ENCODE measurements at places on chromosomes 11 and 22.

- no peak for DNase-seq
Observed at GRCh38 chr22:40487663-40488249, 117.4 kb downstream of the SGSM3 start.

- DNase-seq: no peak
Observed at GRCh38 chr22:38171927-38172831, 9.5 kb downstream of the PLA2G6 start.

GRCh38 chr11:46343520-46343919 lies 3.7 kb upstream of the DGKZ start:
- DNase-seq: no peak

- DNase-seq: no peak
Observed at GRCh38 chr11:12216041-12216451, 105.7 kb downstream of the MICAL2 start.

- DNase-seq: no peak
Observed at GRCh38 chr11:35308157-35308556, 111.2 kb downstream of the SLC1A2 start.

- peak; percentile 25 for DNase-seq
Observed at GRCh38 chr11:94134651-94135512, 6.2 kb downstream of the PANX1 start.

- DNase-seq: no peak
Observed at GRCh38 chr11:128135451-128135850, 451.9 kb downstream of the ETS1 start.

- no peak for DNase-seq
Observed at GRCh38 chr22:35380013-35380412, 883 bp upstream of the HMOX1 start.

DNA sequence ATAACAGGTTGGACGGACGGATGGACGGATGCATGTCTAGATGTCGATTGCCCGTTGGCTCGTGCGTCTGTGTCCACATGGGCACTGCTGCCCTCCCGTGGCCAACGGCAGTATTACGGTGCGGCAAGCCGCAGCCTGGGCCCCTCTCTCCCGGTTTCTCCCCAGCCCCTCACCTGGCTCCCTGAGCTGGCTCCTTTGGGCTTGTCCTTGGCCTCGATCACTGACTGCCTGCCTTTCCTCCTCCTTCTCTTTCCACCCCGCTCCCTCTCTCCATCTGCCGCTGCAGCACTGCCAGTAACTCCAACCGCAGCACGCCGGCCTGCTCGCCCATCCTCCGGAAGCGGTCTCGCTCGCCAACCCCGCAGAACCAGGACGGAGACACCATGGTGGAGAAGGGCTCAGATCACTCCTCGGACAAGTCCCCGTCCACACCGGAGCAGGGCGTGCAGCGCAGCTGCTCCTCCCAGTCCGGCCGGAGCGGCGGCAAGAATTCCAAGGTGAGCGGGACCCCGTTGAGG lies 77.3 kb downstream of the SCN3B start:
- peak; percentile 71 for DNase-seq

GRCh38 chr11:2724653-2725367 lies 25.0 kb upstream of the KCNQ1OT1 start:
- no peak for DNase-seq

- no peak for DNase-seq
Observed at GRCh38 chr11:40118780-40119179, 1340.7 kb downstream of the LRRC4C start.

- no peak for DNase-seq
Observed at GRCh38 chr22:33889748-33890147, 30.5 kb downstream of the LARGE1 start.

GRCh38 chr11:17221968-17222367 lies 14.2 kb upstream of the PIK3C2A start:
- no peak for DNase-seq

DNA sequence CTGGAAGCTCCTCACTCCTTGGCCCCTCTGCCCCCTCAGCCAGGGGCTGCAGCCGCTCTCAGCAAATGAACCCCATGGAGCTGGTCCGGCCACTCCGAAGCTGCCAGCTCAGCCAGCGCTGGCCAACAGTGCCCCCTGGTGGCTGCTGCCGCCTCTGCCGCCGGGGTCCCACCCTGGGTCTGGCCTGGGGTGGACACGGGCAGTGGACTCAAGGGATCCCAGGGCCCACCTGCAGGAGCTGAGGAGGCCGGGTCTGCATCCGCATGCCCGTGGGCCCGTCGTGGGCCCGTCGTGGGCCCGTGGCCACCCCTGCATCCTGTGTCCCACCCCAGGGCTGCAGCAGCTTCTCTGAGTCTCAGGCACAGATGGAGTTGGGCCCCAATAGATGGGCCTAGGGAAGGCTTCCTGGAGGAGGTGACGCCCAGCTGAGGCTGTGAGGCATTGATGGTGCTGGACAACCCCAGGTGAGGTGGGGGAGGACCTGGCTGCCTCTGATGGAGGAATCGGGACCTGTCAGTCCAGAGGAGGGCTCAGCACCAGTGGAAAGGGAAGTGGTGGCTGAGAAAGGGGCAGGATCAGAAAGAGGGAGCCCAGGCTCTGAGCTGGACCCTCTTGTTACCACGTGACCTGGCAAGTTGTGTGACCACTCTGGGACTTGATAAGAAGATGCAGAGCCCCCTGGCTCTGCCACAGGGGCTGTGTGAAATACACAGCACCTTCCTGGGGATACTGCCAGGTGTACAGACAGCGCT lies 522.3 kb downstream of the BRD1 start:
- peak; percentile 66 for DNase-seq

- no peak for DNase-seq
Observed at GRCh38 chr11:75150879-75151278, at the start of gene SLCO2B1. TSS of gene SLCO2B1 (plus strand) at chr11:75151107. CDS start at chr11:75151382, 275 bp downstream.

DNA sequence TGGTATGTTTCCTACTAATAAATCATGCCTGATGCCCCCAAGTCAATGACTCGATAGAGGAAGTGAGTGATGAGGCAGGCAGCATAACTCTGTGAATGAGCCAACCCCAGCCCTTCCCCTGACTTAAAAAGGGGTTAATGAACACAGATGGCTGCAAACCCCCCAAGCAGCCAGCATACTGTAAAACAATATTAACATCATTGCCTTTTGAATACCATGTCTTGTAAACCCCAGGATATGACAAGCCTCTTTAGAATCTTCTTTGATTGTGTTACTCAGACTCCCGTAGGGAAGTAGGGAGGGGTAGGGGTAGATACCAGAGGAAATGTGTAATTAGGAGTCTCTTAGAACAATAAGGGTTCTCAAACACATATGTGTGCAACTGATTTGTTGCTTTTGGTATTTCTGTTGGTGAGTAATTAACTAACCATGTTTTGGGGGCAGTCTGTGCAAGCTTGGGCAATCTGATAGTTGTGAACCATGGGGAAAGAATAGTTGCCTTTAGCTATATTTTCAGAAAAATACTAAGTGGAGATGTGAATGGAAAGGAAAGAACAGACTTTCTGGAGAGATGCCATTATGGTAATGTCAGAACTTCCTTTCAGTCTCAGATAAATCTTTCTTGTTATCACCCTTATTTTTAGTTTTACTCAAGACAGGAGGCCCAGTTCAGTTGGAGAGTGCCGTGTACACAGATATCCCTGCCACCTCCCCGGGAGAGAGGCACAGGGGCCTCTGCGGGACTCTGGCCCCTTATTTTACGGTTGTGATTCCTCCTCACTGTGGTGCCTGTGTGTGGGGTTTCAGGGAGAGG lies 701.8 kb downstream of the NTM start:
- no peak for DNase-seq

DNA sequence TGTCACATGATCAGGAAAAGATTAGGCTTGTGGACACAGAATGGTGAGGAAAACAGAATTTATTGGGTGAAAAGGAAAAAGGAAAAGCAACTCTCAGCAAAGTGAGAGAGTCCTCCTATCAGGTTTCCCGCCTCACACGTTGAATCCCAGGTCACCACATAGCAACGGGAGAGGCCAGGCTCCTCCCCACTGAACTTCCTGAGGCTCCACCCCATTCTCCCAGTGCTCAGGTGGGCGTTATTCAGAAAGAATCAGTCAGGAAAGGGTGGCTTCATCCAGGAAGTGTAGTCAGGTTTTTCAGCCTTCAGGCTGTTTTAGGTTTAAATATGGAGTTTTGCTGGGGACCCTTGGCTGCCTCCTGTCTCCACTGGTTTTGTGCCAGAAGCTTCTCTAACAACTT lies 66.9 kb downstream of the SPON1 start:
- no peak for DNase-seq

GRCh38 chr22:27416511-27417420 lies 384.8 kb downstream of the MN1 start:
- DNase-seq: no peak

- peak; percentile 3 for DNase-seq
Observed at GRCh38 chr11:32334822-32335221, 100.5 kb downstream of the WT1 start.

DNA sequence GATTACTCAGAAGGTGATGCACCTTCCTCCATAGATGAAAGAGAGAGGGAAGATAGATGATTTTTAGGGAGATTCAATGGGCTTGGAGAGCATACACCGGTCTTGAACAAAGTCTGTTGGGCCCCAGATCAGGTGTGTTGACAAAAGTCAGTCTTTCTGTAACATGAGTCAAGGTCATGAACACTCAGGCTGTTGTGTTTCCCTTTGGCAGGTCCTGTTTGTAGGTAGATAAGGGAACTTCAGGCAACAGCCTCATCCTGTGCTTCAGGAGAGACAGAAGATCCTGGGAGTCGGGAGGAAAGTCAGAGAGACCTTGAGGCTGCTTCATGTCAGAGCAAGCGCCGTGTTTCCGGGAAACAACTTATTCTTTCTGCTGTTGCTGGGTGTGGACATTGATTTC lies 703.1 kb downstream of the BRD1 start:
- no peak for DNase-seq

GRCh38 chr22:42077486-42078125 lies 1.9 kb upstream of the SMDT1 start:
- DNase-seq: no peak

DNA sequence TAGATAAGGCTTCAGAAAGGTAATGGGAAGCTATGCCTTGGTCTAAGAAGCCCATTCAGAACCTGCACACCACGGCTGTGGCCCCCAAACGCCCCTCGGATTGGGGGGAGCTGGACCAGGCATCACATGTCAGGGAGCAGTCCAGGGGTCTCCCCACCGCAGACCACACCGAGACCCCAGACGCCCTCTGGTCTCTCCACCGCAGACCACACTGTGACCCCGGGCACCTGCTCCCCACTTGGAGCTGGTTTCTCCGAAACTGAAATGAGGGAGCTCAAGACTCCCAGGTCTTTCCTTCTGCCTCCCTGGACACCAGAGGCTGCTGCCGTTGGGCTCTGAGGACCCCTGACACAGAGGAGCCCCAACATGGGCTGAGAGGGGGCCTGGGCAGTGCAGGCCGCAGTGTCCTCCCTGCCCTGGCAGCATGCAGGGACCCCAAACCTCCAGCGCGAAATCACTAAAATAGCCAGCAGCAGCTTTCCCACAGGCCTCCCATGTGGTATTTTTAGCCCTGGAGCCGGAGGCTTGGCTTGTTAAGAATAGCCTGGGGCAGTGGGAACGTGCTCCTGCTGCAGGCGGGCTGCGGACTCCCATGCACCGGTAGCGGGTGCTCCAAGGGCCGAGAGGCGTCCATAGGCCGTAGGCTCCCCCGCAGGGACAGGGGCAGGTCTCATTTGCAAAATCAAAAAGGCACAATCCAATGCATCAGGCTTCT lies 7.7 kb downstream of the LINC01488 start:
- DNase-seq: no peak

GRCh38 chr22:17106785-17107546 lies 14.2 kb downstream of the TMEM121B start:
- DNase-seq: no peak

- no peak for DNase-seq
Observed at GRCh38 chr11:22670830-22671229, 4.4 kb downstream of the GAS2 start.

DNA sequence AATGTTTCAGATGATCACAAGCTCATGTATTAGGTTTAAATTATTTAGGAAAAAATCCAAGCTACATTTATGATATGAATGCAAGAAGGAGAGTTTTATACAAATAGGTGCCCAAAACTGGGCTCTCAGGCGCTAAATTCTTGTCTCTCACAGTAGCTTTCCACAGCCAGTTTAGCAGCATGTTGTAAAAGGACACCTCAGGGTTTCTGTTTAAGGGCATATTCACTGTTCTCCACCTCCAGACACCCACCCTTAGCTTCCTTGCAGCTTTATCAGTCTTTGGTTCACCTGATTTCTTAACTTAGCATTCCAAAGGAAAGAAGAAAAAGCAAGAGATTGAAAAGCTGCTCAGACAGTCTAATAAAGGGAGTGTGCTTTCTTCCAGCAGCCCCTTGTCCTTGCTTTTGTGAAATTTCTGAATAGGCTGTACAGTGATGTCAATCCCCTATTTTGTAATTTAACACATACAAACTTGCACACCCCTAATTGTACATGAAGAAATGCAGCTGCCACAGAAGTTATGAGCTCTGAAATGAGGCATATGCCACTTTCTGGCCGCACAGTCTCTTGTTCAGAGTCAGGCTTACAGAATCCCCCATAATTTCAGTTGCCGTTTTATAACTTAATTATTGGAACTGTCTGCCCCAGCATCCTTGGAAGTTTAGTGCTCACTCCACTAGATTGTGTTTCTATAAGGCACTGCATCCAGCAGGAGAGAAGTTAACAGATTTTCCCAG lies 262.1 kb downstream of the DDX10 start:
- DNase-seq: no peak

GRCh38 chr22:30397656-30398635 lies 1.1 kb downstream of the SEC14L2 start:
- no peak for DNase-seq

GRCh38 chr11:69299023-69299461 lies 5.1 kb downstream of the MYEOV start:
- DNase-seq: no peak

- DNase-seq: no peak
Observed at GRCh38 chr22:33564683-33565082, 355.6 kb downstream of the LARGE1 start.

GRCh38 chr11:73333640-73334383 lies 25.7 kb downstream of the ARHGEF17 start:
- no peak for DNase-seq

DNA sequence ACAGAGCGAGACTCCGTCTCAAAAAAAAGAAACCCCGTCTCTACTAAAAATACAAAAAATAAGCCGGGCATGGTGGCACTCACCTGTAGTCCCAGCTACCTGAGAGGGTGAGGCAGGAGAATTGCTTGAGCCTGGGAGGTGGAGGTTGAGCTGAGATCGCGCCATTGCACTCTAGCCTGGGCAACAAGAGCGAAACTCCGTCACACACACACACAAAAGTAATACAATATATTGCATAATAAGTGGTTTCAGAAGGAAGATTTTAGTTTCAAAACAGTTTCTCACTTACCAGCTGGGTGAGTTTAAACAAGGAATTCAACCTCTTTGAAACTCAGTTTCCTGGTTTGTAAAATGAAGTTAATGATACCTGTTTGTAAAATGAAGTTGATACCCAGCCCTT lies 32.7 kb upstream of the HTR3A start:
- DNase-seq: no peak

GRCh38 chr22:30664798-30665197 lies 2.9 kb downstream of the DUSP18 start:
- DNase-seq: no peak

DNA sequence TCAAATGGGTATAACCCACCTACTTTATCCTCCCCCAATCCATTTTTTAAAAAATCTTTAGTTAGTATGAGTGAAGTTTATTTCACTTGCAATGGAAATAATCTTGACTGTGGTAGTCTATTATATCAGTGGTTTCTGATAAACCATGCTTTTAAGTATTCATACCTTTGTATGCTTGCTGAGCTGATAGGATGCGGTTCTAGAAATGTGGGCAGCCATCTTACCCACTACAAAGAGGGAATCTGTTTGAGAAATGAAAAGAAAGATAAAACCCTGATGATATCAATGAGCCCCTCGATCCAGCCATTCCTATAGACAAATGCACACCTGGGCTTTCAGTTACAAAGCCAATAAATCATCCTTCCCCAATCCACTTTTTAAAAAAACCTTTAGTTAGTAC lies 13.8 kb upstream of the PVALB start:
- DNase-seq: no peak
